Mesendoderm (in vitro differentiated cells): ENCODE measurements at places on chromosomes 3 and 15.

DNA sequence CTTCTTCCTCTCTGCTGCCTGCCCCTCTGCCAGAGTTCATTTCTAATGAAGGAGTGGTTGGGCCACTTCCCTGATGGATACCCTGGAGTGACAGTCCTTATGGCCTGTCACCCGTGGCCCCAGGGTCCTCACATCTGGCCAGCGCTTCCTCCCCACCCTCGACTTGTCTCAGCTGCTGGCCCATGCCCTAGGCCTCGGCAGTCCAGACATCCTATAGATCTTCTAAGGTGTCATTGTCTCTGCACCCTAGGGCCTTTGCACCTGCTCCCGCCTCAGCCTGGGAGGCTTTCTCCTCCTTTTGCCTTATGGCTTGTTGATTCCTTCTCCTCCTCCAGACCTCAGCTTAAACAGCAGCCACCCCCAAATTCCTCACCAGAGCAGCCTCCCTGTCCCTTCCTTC, 181.0 kb downstream of the NSMCE3 start:
- no peaks in the 10 kb centered on the region for H3K36me3 ChIP-seq
- no peaks in the 10 kb centered on the region for H3K27me3 ChIP-seq
- no peak overlapping the region for H3K4me3 ChIP-seq
- no peak for DNase-seq
- H3K4me1 ChIP-seq, result no peaks in the 10 kb centered on the region
- no peak overlapping the region for H3K27ac ChIP-seq

- H3K27ac ChIP-seq, result no peak overlapping the region
- no peak overlapping the region for H3K4me3 ChIP-seq
- no peaks in the 10 kb centered on the region for H3K36me3 ChIP-seq
- no peak for DNase-seq
Measured at GRCh38 chr3:186176373-186176990, 67.6 kb upstream of the ETV5 start.

DNA sequence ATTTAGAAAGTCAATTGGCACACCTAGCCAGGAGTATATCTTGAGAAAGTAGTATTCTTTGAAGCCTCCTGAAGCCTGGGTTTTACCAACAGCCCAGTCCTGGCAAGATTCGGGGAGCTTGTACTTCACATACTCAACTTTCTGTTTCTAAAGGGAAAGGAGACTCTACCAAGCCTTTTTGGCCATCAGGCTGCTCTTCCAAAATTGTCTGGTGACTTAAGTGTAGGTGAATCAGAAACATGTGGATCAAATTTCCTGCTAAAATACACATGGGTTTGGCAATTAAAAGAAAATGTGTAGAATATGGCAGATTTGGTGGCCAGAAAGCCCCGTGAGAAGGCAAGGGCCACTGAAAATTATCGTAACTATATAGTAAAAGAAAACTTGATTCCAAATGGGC, 15.9 kb upstream of the GREM1 start:
- H3K4me3 ChIP-seq, result no peak overlapping the region
- no peak overlapping the region for H3K27ac ChIP-seq
- H3K4me1 ChIP-seq, result no peaks in the 10 kb centered on the region
- no peak for DNase-seq
- no peaks in the 10 kb centered on the region for H3K36me3 ChIP-seq

- H3K4me3 ChIP-seq, result no peak overlapping the region
- no peak for DNase-seq
- H3K36me3 ChIP-seq, result no peaks in the 10 kb centered on the region
- no peaks in the 10 kb centered on the region for H3K27me3 ChIP-seq
- no peaks in the 10 kb centered on the region for H3K4me1 ChIP-seq
Measured at GRCh38 chr15:35740761-35741160, 194.8 kb upstream of the DPH6 start.

- H3K4me1 ChIP-seq, result no peaks in the 10 kb centered on the region
- no peak for DNase-seq
- no peaks in the 10 kb centered on the region for H3K36me3 ChIP-seq
- no peak overlapping the region for H3K27ac ChIP-seq
Measured at GRCh38 chr15:60328852-60329443, 68.8 kb downstream of the ANXA2 start.

GRCh38 chr3:151283907-151284461, 5.6 kb upstream of the P2RY14 start:
- no peaks in the 10 kb centered on the region for H3K36me3 ChIP-seq
- no peak overlapping the region for H3K4me3 ChIP-seq
- H3K27me3 ChIP-seq, result no peaks in the 10 kb centered on the region
- no peak overlapping the region for H3K27ac ChIP-seq

GRCh38 chr3:53168175-53168923, 7.3 kb downstream of the PRKCD start:
- H3K27me3 ChIP-seq, result no peaks in the 10 kb centered on the region
- no peak for DNase-seq
- no peaks in the 10 kb centered on the region for H3K36me3 ChIP-seq
- H3K4me3 ChIP-seq, result no peak overlapping the region

GRCh38 chr3:170485696-170486095, 67.0 kb downstream of the CLDN11 start:
- no peaks in the 10 kb centered on the region for H3K36me3 ChIP-seq
- no peaks in the 10 kb centered on the region for H3K27me3 ChIP-seq
- DNase-seq, result no peak
- H3K4me1 ChIP-seq, result peaks cover 3% of the 10 kb centered on the region
- no peak overlapping the region for H3K27ac ChIP-seq

- H3K36me3 ChIP-seq, result no peaks in the 10 kb centered on the region
- no peaks in the 10 kb centered on the region for H3K4me1 ChIP-seq
- no peak overlapping the region for H3K4me3 ChIP-seq
- H3K27ac ChIP-seq, result no peak overlapping the region
- no peaks in the 10 kb centered on the region for H3K27me3 ChIP-seq
Measured at GRCh38 chr3:90241481-90241880, 1134.1 kb downstream of the EPHA3 start.
